HT-29 (cell line): ENCODE measurements at places on chromosomes 5 and 9. TPM values are rescaled to one million over a fixed set of nuclear protein-coding genes. Genes with fewer than 3 reads are reported as not detected.

- DNase-seq = no peak
These were observed 7.4 kb downstream of the LHX2 start for GRCh38 chr9:124018730-124019697.

The PCDHAC1 gene
- total RNA-seq = not detected in 2 replicates

The C8G gene
- 0.71 and 2.6 TPM in 2 replicates for total RNA-seq

DNA sequence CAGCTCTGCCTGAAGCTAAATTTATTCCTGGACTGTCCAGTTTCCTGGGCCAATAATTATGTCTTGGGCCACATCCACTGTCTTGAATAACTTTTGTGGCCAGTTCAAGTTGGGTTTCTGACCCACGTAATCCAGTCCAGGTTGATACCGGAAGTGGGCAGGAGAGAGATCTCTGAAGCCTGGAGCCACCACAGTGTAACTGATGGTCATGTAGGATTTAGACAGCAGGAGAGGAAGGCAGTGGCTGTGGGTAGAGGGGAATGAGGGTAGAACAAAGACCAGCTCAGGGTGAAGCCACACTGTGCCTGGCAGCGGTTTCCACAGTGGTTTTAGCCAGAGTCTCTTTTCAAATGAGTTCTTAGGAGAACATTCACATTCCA is 30.2 kb downstream of the SH3PXD2B start:
- no peak for DNase-seq

- peak; percentile 44 for DNase-seq
These were observed 25.6 kb downstream of the CEP78 start for GRCh38 chr9:78261403-78262001.

DNA sequence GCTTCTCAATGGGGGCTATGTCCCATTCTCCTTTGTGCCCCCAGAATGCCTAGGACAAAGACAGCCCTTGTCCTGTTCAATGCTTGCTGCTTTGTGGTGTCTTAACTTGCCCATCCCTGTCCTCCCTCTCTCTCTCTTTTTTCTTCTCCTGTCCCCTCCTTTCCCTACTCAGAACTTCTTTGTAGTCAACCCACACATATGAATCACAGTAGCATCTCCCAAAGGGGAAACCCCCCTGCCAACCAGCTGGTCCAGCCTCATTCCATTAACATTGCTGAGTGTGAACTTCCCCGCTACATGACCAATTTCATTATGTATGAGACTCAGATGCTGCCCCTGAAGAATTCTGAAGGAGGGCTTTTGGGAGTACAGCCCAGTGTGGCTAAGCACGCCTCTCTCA is 408.3 kb downstream of the ENC1 start:
- DNase-seq = no peak

DNA sequence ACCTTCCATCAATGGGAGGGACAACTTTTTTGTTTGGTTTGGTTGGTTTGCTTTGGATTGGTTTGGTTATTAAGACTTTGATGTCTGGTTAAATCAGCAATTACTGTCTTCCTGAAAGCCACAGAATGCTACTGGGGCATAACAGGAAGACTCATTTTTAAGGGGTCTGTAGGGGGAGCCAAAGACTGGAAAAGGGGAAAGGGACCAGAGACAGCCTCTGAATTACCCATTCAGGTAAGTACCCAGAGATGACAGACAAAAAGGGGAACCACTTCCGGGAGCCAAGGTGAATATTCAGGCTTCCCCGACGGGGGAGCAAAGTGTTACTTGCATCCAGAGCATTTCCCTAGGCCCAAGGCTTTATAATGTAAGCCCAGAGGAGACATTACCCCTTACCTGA is 4.6 kb upstream of the FEM1C start:
- no peak for DNase-seq

GRCh38 chr5:57561231-57561842 is 78.7 kb upstream of the ACTBL2 start:
- DNase-seq = no peak

- peak; percentile 70 for DNase-seq
These were observed 27.9 kb upstream of the MGAT1 start for GRCh38 chr5:180830253-180831138.

The PCDHA6 gene
- total RNA-seq = not detected in 2 replicates

The CANX gene
- 239 and 260 TPM in 2 replicates for total RNA-seq

DNA sequence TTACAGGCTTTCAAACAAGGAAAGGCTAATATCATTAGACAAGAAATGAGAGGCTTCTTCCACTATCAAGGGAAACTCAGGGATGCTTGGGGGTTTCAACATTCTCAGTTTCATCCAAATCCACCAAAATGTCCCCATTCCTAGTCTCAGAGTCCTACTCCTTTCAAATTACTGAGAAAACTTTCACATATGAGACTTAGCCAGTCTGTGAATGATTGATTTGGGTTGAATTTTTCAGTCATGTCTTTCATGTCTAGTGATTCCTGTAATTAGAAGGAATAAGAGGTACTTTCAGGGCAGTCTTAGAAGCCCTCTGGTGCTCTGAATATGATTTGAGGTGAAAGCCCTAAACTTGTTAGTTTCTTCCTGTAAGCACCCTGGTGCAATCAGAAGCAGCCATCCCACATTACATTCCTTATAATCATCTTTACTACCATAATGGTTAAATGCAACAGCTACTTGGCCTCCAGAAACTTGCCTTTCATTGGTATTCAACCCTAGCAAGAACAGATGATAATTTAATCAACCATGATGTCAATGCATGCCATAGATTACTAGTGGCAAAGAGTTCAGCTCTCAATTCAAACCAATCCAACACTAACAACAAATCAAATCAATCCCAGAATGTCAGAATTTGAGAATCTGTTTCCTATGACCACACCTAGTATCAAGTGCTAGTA is 50.7 kb upstream of the RIC1 start:
- DNase-seq = no peak

GRCh38 chr5:30596495-30597064 is 596.9 kb upstream of the CDH6 start:
- no peak for DNase-seq

DNA sequence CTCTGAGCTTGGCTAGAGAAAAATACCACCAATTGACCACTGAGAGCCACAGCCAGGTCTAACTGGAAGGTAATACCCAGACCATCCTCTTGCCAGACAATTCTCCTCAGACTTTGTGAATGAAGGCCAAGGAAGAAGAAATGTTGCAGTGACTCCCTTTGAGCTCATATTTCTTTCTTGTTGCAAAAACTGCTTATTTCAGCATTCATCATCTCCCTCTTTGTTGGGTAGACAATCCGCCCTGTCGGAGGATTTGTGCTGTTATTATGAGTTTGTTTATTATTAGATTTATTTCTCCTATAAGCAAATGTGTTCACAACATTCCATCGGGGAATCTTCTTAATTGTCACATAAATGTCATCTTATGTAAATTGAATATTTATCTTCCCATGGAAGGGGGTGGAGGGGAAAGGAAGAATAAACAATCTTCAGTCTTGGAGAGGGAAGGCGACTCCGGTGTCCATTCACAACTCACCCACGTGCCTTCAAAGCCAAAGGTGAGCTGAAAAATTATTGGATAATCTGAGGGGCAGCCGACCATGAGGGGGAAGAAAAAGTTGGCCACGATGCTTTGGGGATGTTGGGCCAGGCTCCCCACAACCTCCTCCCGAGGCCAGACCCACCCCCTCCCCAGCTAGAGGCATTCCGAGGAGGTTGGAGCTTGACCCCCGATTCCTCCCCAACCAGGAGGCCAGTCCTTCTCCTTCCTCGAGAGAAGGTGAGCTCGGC is 1.8 kb upstream of the JADE2 start:
- DNase-seq = peak; percentile 35

The ABO gene
- total RNA-seq = 3.1 and 4.8 TPM in 2 replicates

The FAM151B gene
- 1.5 and 1.6 TPM in 2 replicates for total RNA-seq

The PPP2R2B gene
- 0.03 and 0.08 TPM in 2 replicates for total RNA-seq

The CNTNAP3 gene
- 0.26 TPM in 1 of 2 replicates, not detected in the other for total RNA-seq

DNA sequence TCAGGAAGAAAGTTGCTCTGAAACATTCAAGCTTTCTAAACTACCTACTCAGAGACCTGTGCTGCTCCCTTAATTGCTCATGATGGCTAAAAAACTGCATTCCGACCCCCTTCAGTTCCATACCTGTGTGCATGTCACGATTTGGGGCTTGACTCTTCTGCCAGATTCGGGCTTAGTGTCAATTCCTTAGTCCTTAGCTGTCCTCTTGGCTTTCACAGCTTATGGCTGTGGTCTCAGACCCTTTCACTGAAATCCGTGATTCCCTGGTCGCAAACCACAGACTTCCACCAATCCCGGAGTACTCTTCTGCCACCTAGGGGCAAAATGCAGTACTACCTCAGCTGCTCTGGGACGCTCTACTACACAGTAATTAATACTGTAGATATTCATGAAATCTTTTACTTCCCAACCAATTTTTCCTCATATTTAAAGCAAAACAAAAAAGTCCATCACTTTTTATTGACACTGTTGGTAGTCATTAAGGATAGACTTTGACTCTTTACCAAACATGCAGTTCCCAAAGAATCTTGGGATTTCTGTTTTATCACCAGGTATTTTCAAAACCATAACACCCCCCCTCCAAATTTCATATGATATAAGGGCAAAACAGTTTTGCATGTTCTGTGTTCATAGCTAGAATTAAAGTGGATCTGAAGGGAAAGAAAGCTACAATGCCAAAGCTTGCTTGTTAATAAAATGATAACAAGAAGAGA is 617.4 kb downstream of the SLCO4C1 start:
- peak; percentile 79 for DNase-seq

- no peak for DNase-seq
These were observed 47.2 kb downstream of the EBF1 start for GRCh38 chr5:159052401-159053011.

GRCh38 chr5:78727786-78728761 is 79.5 kb upstream of the LHFPL2 start:
- DNase-seq = peak; percentile 78

- DNase-seq = no peak
These were observed 10.3 kb downstream of the HK3 start for GRCh38 chr5:176888865-176889165.

The PALM2AKAP2 gene
- not detected in 2 replicates for total RNA-seq
